ENCODE measurements at places on chromosomes 7 and 10.
A peak's percentile ranks its signal among the peaks of the same experiment; 100 is the strongest.

GRCh38 chr7:129845972-129846327, 106.8 kb downstream of the UBE2H start:
- peak; percentile 84 for DNase-seq

DNA sequence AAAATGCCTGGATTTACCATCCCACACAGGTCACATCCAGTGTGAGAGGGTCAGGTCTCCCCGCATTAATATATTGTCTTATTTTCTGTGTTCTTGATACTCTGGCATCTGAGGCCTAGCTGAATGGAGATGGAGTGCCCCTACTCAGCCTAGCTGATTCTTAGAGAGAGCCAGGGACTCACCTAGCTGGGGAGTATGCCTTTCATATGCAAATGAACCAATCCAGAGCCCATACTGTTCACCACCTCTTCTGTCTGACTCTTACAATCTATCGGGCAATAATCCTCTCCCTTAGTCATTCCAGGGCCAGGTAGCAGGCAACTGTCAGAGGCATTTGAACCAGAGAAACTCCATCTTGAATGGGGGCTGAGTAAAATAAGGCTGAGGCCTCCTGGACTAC, 46.3 kb downstream of the LBX1 start:
- DNase-seq = no peak

- no peak for DNase-seq
These were observed 198.3 kb downstream of the PLXNA4 start for GRCh38 chr7:132377703-132378584.

- peak; percentile 48 for DNase-seq
These were observed 8.7 kb upstream of the ASB4 start for GRCh38 chr7:95476904-95477594.

GRCh38 chr7:150514748-150515222, at the start of gene GIMAP7:
Gene GIMAP7, plus strand, starts transcription at chr7:150514872. Its CDS starts 5,103 bp downstream, at chr7:150519975.
- no peak for DNase-seq

GRCh38 chr10:23318359-23318758, 26.2 kb downstream of the C10orf67 start:
- no peak for DNase-seq

DNA sequence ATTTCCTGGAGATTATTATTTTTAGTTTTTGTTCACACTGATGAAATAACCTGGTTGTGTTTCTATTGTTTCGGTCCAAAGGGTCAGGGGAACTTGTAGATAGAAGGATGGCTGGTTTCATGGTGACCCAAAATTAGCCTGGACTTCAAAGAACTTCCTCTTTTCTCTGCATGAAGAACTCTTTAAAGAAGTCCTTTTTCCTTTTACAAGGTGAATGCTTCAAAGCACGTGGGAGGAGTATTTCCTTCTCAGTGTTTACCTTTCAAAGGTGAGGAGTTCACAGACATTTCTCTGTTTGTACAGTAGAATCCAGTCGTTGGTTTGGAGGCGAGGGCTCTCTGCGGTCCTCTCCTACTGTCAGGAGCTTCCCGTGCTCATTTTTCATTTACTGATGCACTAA, 561.7 kb downstream of the GATA3 start:
- no peak for DNase-seq

GRCh38 chr7:120993553-120994191, 5.2 kb downstream of the CPED1 start:
- peak; percentile 46 for DNase-seq

DNA sequence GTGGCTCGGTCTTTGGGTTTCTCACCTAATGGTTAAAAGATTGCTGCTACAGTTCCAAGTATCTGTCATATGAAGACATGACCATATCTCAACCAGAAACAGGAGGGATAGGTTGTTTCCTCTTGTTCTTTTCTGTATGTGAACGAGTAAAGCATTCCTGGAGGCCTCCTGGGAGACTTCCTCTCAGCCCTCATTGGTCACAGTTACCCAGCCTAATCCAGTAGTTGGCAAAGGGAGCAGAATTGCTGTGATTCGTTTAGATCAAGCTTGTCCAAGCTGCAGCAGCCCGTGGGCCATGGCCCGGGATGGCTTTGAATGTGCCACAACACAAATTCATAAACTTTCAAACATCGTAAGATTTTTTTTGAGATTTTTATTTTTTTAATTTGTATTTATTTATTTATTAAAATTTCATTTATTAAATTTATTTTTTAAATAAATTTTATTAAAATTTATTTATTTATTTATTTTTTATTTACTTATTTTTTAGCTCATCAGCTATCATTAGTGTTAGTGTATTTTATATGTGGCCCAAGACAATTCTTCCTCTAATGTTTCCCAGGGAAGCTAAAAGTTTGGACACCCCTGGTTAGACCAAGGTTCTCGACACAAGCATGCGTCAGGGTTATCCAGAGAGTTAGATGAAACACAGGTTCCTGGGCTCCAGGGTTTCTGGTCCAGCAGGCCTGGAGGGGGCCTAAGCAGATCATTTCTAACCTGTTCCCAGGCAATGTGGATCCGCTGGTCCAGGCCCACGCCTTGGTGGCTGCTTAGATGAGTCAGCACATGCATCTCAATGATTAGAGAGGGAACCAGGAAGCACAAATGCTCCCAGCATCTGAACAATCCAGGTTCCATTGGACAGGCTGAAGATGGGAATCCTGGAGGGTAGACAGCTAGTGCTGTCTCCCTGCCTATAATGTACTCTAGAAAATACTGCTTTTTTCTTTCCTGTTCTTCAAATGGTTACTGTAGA, 25.6 kb downstream of the CDC123 start:
- DNase-seq = no peak

- no peak for DNase-seq
These were observed 408.8 kb upstream of the FZD8 start for GRCh38 chr10:36050763-36051499.

DNA sequence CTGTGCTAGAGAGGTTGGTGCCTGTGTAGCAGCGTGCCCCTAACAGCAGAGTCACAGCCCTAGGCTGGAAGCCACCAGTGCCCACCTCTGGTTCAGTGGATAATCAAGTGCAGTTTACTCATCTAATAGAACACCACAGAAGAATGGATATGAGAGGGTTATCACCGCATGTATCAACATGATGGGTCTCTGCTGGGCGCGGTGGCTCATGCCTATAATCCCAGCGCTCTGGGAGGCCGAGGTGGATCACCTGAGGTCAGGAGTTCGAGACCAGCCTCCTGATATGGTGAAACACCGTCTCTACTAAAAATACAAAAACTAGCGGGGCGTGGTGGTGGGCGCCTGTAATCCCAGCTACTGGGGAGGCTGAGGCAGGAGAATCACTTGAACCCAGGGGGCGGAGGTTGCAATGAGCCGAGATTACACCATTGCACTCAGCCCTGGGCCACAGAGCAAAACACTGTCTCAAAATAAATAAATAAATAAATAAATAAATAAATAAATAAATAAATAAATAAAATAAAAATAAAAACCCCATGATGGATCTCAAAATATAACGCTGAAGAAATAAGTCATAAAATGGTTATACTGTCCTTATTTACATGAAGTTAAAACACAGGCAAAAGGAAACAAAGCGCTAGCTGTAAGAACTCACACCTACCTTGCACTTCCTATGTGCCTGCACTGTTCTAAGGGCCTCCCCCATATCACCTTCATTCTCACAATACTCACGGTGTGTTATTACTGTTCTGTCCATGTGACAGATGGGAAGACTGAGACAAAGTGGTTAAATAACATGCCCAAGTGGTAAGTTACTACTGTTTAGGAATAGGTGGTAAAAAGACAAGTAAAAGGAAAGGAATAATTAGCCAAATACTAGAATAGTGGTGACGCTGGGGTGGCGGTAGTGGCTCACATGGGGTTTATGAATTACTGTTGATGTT, 70.9 kb downstream of the AMZ1 start:
- DNase-seq = no peak

DNA sequence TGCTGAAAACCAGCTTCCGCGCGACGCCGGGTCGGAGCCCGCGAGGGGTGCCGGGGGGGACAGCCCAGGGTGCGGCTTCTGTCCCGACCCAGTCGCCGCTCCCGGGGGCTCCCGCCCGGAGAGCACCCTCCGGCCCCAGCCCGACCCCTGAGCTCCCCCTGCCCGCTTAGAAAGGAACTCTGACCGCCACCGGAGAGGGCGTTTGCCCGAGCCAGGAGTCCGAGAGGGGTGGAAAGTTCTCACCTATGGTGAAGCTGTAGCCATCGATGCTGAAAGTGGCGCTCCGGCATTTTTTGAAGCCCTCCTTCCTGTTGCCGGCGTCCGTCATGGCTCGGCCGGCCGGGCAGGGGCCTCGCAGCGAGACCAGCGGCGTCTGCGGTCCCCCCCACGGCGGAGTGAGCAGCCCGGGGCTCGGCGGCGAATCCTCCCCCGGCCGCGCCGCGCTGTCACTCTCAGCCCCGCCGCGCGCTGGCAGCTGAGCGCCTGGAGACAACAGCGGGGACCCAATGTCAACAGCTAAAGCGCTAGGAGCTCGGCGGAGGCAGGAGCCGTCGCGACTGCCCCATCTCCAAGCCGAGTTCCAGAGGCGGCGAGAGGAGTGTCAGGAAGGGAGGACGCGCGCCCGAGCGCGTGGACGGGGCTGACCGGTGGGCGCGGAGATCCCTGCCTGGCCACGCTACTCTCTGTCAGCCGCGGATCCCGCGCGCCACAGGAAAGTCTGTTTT, 191.6 kb downstream of the LSM5 start:
- DNase-seq = no peak

- peak; percentile 19 for DNase-seq
These were observed 2.8 kb downstream of the SAMD9L start for GRCh38 chr7:93145354-93145753.

GRCh38 chr10:66843396-66843795, 82.4 kb upstream of the LRRTM3 start:
- no peak for DNase-seq

GRCh38 chr7:158789842-158790241, 39.5 kb downstream of the ESYT2 start:
- DNase-seq = no peak

DNA sequence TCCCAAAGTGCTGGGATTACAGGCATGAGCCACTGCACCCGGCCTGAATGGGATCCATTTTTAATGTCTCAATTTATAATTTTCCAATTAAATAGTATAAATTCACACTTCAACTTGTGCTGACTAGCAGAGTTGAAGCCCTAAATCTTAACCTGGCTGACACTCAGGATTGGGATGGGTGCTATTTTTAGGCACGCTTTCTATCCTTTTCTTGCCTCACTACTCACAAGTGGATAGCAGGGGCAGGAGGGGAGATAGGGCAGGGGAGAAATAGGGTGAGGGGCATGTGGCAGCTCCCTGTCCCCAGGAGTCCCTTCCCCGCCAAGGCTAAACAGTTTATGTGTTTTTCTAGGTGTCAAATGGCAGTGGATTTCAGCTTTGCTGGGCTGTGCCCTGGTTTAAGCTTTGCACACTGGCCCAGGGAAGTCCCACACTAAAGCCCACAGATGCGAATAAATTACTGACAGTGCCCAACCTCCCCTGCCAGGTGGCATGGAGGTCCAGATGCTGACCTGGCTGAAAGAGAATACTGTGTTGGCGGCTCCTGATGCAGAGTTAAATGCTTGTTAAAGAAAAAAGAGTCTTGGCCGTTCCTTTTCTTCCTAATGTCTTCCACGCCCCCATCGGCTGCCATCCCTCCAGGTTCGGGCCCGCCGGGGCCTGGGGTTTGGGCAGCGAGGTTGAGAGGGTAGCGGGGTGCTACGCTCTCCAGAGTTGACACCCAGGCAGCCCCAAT, 36.2 kb upstream of the EFCAB10 start:
- DNase-seq = no peak

- no peak for DNase-seq
These were observed 112.9 kb upstream of the LYZL2 start for GRCh38 chr10:30742471-30742870.

- no peak for DNase-seq
These were observed 96.8 kb downstream of the ACTR3B start for GRCh38 chr7:152856351-152856750.

- DNase-seq = no peak
These were observed 82.3 kb upstream of the PPIF start for GRCh38 chr10:79264942-79265341.

GRCh38 chr10:49579621-49580020, 30.5 kb upstream of the SLC18A3 start:
- DNase-seq = peak; percentile 47

- DNase-seq = no peak
These were observed 140.9 kb downstream of the AUTS2 start for GRCh38 chr7:69739190-69739589.

DNA sequence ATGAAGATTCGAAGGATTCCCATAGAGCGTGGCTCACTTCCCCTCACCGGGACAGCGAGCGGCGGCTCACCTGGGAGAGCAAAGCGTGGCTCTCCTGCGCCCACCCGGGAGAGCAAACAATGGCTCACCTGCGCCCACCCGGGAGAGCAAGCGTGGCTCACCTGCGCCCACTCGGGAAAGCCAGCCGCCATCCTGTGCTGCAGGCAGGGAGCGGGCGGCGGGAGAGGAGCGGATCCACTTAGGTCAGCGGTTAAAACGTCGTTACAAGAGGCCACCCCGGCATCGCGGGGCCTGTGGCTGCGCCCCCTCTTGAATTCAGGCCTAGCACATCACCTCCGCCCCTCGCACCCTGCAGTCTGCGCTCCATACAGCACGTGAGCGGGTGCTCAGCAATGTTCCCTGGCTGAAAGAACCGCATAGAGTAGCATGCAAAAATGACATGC, 461 bp upstream of the FIGNL1 start:
- DNase-seq = no peak

DNA sequence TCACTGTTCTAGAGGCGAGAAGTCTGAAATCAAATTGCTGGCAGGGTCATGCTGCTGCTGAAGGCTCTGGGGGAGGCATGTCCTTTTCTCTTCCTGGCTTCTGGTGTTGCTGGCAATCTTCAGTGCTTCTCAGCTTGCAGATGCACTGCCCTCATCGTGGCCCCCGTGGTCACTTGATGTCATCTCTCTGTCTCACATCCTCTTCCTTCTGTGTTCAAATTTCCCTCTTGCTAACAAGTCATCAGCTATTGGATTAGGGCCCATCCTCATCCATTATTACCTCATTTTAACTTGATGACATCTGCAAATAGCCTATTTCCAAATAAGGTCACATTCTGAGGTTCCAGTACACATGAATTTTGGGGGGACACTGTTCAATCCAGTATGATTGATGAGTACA, 36.6 kb upstream of the SRGN start:
- DNase-seq = peak; percentile 14

DNA sequence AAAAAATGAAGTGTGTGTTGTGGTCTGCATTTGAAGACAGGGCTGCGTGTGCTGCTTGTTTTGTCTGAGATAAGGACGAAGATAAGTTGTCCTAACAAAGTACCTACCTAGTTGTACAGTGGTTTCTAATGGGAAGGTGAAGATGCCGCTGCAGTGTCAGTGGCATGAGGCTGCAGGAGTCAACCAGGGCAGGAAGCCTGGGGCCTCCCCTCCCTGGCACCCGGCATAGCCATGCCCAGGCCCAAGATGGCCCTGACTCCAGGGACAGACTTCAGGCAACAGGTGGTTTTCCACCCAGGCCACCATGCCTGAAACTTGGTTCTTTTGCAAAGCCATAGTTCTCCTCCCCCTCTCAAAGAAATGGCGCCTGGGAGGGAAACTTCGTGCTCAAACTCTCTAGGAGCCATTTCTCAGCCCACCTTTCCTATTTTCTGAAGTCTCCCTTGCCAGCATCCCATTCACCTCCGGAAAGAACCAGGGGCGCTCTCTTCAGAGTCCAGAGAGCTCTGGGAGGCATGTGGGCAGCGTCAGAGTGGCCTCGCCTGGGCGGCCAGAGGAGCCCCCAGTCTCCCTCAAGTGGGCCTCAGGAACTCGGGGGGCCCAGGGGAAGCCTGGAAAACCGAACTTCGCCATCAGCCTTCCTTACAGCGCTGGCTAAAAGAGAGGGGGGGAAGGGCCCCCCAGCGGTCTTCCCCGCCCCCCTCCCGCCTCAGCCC, 2.1 kb upstream of the KAT6B start:
- DNase-seq = no peak
